Activated naive CD4-positive, alpha-beta T cell (primary cell): ENCODE measurements at places on chromosomes 3 and 15.

- no peak for DNase-seq
Observed at GRCh38 chr15:89963301-89964231, 37.6 kb upstream of the ZNF710 start.

DNA sequence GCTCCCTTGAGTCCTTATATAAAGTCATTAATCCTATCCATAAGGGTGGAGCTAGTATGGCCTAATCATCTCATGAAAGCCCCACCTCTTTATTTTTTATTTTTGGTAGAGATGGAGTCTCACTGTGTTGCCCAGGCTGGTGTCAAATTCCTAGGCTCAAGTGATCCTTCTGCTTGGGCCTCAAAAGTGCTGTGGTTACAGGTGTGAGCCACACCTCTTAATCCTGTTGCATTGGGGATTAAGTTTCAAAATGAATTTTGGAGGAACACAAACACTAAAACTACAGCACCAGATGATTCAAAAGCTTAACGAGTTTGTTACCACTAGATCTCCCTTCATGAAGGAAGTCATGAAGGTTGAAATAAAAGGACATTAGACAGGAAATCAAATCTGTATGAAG, 27.7 kb downstream of the RAB7A start:
- DNase-seq = no peak

- DNase-seq = no peak
Observed at GRCh38 chr3:128180436-128180835, 27.2 kb downstream of the EEFSEC start.

DNA sequence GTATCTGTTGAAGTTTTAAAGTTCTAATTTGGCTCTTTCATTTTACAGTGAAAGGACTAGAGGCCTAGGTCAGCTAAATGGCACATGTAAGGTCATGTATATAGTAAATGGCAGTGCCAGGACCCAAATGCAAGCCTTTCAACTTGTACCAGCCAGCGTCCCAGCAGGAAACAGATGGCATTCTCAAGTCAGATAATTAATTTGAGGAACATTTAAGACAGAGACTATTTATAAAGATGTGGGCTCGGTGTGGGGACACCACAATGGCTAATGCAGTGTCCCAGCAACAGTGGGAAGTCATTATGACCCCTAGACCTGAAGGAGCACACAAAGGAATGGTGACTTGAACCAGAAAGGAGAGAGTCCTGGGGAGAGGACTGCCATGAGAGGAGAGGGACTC, 6.1 kb downstream of the MINDY4B start:
- no peak for DNase-seq
